HL-60 (cell line): ENCODE measurements at places on chromosomes 4 and X.
A peak's percentile ranks its signal among the peaks of the same experiment; 100 is the strongest.

DNA sequence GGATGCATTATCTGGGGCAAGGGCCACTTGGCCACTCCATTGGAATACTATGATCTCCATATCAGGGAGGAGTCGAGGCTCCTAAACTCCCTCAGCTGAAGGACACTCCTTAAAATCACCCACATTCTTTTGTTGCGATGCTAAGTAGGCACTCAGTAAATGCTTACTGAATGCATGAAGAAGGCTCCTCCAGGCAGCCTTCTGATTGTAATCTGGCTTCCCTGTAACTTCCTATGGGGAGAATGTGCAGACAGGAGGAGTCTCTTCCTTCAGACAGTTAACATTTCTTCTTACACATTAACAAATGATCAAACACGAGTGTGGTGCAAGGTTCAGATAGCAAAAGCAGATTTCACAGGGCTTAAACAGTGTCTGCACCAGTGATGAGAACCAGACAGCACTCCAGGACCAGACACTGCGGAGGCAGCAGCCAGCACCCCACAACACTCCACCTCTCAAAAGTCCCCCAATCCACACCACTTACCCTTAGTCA lies 21.4 kb upstream of the USO1 start:
- no peak for DNase-seq

DNA sequence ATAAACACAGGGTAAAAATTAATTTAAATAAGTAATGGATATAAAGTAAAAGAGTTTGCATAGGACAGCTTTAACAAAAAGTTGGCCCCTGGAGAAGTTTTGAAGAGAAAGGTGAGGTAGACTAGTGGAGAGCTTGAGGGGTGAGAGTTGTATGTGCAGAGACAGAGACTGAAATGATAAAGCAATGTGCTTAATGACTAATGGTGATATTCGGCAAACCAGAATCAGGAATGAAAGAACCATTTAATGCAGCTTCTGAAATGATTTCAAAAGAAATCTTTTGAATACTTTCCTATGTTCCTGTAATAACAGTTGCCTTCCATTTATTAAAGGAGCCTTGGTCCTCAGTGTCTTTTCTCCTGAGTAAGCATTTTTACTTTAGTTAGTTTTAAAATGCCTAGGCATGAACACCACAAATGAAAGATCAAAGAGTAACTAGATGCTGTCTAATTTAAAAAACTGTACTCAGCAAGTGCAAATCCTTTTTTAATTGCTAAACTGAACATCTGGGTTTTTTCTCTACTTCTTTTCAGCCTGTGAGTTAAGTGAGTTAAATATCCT lies 28.5 kb downstream of the CAMK2D start:
- DNase-seq: no peak

GRCh38 chrX:151713849-151714248 lies 2.0 kb upstream of the FATE1 start:
- peak; percentile 23 for DNase-seq

- DNase-seq: no peak
Observed at GRCh38 chrX:45900766-45901615, 644.2 kb downstream of the ZNF674 start.

- DNase-seq: no peak
Observed at GRCh38 chrX:37830371-37830770, 17.0 kb downstream of the DYNLT3 start.

- peak; percentile 38 for DNase-seq
Observed at GRCh38 chr4:4787421-4787820, 72.0 kb upstream of the MSX1 start.

- DNase-seq: no peak
Observed at GRCh38 chr4:95215043-95215442, 333.7 kb downstream of the UNC5C start.
